Effector memory CD8-positive, alpha-beta T cell (primary cell): ENCODE measurements at places on chromosomes 12 and 14.

DNA sequence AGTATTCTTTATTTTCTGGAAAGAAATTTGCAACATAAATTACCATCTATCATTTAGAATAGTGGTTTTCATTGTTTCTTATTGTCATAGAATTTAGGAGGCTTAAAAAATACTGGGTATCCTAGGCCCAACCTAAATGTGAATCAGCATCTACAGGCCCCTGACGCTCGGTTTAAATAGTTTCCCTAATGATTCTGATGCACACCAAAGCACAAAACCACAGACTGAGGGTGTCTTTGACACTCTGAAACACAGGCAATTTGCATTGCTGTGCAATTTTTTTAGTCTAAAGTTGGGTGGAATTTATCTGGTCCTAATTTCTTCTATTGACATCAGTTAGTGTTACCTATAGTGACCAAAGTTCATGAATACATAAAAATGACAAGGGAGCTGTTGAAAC is 87.6 kb upstream of the SSTR1 start:
- DNase-seq = no peak

DNA sequence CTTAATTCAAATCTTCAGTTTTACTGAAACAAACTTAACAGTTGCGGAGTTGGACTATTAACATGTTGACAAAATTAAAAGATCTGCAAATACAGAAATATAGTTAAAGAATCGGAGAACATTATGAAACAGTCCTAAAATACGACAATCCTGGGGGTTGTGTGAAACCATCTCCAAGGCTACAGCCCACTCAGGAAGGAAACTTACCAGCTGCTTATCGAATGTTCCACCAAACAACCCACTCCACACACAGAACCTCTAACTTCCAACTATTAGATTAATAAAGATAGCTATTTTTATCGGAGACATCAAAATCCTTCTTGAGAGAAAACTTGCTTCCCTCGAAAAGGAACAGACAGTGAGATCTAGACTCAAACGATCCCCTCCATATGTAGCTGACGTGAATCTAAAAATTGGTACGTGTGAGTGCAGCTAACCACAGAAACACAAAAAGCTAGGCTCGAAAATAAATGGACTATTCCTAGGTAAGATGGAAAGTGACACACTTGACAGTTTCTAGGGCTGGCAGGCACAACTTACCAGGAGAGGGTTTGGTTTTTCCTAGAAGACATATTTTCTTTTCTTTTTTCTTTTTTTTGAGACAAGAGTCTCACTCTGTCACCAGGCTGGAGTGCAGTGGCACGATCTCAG is 12.9 kb downstream of the VPS37B start:
- no peak for DNase-seq

DNA sequence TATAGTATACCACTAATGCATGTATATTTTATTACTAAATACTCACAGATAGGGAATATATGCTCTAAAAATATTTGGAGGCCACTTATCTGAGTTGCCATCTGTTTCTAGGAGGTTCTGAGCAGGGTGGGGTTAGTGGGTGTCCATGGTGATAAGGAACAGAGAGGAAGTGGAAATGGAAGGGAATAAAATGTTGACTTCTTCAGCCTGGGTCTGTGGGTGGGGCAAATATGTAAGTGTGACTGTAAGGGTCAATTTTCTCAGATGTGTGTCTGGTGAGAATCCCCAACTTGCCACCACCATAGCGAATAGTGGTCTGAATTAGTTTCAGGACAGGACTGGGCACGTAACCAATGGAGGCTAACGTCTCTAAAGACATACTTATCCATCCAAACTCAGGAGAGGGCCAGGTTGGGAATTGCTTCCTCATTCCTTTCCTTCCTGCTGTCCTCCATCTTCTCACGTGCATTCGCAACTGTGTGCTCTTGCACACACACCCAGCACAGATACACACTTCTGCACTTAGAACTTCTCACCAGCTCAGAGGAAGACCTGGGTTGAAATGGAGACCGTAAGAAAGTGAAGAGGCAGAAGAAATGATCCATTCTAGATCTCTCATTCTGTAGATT is 54.2 kb upstream of the GZMB start:
- no peak for DNase-seq

GRCh38 chr14:105118646-105119407 is 49.7 kb downstream of the JAG2 start:
- no peak for DNase-seq

DNA sequence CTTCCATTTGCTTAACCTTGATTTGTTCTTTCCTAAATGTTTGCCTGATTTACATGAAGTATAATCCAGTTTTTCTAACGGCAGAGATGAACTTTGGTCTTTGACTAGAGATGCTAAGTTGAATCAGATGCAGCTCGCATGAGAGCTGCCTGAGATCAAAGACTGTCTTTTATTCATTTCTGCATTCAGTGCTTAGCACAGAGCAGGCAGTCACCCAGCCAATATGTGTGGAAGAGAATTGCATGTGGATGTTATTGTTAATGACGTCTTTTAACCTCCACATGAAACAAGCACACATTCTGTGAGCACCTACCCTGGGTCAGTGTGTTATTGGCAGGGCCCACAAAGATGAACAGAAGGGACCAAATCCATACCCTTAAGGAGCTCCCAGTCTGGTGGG is 99.2 kb downstream of the SLC5A8 start:
- no peak for DNase-seq
